MG63 (cell line): ENCODE measurements at places on chromosomes 5 and 9.
A peak's percentile ranks its signal among the peaks of the same experiment; 100 is the strongest.

DNA sequence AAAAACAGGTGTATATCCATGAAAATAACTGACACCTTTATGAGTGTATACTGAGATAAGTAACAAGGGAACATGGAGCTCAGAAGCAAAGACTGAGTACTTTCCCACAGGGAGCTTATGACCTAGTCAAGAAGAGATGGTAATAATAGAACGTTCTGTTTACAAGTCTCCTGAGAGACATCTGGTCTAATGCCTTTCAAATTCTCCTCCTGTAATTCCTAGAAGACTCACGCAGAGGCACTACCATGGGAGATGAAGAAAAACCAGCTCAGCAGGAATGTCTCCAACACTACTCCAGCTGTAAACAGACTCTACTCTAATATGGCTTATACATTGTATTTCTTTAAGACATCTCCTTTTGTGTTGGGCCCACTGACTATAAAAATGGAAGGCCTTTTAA is 503.6 kb upstream of the TUSC1 start:
- no peak for DNase-seq

DNA sequence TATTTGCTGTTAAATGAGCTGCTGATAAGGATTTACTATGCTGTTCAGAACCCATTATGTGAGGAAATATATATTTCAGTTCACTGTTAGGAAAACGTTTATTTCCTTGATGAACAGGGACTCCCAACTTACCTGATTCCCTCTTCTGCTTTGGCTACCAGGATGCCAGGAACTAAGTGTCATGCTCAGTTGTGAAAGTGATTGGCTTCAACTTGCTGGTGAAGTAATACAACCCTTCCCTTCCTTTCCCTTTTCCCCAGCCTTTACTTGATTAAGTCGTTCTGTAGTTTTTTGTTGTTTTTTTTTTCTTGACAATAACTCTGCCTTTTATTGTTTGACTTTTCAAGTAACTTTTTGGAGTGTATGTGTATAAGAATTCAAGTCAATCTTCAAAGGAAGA is 309.3 kb downstream of the DOCK8 start:
- DNase-seq = no peak

DNA sequence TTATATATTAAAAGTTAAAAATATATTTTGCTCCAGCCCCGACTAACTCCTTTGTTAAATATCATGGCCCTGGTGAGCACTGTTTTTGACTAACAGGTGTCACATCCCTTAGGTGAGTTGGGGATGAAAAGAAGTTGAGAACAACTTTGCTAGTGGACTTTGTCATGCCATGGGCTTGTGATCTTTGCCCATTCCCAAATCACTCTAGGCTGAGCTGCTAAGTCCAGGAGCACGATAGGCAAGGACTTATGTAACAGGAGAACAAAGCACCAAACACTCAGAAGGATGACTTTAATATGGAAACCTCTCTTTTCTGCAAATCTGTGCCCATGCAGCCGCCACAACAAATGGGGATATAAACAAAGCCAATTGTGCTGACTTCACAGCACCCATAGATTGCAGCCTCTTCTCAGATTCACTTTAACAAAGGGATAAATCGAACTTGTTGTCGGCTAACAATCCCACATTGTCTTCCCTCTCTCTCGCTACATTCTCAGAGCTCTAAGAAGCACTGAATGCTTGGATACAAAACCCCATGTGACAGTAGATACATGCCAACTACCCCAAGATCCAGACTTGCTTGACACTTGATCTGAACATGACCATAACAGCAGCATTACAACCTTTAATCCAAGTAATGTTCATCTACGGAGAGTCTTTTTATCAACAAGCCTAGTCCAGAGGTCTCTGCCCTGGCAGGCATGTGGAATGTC is 86.8 kb upstream of the CD180 start:
- peak; percentile 13 for DNase-seq

DNA sequence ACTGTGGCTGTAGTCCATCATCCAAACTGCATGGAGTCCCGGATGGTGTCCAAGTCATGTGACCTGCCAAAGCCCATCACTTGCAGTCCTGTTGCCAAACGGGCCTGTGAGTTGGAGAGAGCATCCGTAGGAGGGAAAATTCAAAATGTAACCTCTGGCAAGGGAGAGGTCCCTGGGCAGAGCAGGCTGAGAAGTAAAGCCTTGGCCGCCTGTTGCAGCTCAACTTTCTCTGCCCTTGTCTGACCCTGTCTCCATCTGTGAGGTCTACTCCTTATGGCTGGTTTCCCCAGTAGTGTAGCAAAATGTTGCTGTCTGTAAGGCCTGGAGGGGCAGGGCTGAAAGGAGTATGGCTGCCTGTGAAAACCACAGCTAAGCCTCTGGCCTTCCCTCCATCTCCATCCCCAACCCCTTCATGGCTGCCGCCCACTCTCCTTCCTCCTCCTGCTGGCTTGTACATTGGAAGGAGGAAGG is 163.5 kb downstream of the SEMA6A start:
- DNase-seq = no peak

DNA sequence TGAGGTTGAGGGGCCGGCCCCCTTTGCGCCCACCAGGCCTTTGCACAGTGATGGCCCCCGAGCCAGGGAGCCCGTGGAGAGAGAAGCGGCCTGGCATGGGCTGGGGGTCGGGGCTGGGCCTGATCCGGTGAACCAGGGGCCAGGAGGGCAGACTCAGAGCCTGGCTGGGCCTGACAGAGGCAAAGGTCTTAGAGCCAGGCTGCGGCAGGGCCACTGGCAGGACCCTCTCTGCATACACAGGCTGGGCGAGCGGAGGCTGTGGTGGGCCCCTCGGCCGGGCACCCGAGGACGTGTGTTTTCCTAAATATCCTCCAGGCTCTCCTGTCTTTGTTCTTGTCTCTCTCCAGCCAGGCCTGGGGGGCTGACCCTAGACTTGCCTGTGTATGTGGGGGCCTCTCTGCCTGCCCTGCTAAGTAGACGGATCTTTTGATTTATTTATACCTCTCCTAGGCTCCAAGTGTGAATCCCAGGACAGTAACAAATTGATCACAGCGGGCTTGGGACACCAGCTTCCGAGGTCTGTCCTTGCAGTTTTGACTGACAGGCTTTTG is 933 bp downstream of the NEK6 start:
- DNase-seq = peak; percentile 54

DNA sequence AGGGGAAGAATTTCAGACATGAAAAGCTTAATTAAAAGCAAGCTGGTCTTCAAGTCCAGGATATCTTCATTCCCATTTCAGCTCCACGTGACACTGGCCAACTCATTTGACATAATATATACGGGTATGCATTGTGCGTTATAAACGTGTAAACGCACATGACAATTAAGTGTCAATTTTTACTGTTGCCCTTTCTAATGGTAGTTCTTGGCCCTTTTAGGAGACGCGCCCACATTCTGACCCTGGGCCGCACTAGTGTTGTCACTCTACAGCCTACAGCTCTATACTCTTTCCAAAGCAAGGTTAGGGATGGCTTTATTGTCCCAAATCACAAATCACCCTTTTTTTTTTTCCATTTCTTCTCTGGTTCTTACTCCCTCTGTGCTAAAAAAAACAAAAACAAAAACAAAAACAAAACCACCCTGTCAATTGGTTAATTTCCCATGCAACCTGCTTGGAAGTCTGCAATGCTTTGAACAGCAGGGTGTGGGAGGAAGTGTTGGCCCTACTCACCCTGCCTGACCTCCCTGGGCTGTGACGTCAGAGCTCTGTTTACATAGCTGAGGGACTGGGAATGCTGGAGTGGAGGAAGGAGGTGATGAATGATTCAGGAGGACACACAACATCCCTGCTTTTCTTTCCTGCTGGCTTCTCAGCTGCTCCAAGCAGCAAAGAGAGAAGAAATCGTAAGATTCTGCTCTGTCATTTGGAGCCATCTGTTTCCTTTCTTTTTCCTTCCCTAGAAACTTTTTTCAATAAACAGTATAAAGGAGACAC is 19.3 kb downstream of the RFK start:
- DNase-seq = peak; percentile 81

DNA sequence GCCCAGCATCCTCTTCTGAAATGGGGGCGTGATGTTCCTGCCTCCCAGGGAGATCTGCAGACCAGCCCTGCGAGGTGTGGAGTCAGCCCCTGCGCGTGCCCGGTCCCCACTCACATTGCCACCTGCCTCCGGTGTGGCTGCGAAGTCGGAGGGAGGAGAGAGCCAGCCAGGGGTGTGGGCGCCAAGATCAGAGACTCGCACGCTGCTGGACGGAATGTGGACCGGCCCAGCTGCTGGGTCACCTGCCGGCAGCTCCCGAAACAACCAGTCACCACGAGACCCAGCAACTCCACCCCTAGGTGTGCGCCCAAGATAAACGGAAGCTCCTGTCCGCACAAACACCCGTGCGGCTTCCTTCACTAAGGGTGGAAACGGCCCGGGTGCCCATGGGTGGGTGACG is 51.1 kb upstream of the EGFL7 start:
- no peak for DNase-seq

GRCh38 chr5:126100767-126101166 is 322.4 kb upstream of the GRAMD2B start:
- no peak for DNase-seq

DNA sequence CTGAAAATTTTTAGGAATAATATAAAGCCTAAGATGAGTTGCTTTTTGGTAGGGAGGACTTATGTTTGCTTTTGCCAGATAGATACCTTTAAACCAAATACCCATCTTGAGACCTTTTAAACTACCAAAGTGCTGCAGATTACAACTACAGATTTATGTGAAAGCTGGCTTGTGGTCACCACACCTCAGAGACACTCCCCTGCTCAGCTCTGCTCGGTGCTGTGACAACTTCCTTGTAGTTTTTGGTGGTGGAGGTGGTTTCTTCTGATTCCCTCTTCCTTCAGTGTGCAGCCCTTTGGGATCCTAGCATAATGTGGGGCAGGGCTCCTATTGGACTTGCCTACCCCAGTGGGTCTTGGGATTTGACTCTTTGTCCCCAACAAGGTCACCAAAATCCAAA is 29.2 kb downstream of the GARNL3 start:
- DNase-seq = no peak

DNA sequence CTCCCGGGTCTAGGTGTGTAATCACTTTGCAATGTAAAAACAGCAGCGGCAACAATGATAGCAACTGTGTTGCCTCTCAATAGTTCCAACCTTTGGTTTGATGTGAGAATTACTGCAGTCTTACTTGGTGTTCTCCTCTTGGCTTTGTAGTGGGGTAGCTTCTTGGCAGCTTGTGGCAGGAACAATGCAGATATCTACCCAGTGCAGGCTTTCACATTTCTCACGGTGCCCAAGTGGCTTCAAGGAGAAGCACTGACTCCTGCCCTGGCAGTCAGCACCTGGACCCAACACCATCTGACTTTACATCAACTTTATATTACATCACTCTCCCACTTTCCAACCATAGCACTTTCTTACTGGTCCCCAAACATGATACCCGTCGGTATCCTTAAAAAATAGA is 28.4 kb upstream of the TIFAB start:
- no peak for DNase-seq

DNA sequence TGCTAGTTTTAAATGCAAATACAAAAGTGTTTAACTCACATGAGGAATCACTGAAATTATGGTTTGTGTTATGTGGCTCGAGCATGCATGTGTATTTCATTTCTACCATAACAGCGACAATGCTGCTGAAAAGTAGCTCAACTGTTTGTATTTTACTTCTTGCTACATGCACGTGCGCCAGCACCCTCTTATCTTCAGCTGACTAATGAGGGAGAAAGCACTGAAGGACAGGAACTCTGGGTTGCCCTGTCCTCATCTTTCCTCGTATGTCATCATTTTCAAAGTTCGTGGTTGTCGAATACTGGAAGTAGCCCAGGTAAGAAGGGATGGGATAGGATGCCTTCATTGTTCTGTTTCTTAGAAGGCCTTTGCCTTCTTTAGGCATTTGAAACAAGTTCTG is 120.3 kb downstream of the SYK start:
- no peak for DNase-seq

DNA sequence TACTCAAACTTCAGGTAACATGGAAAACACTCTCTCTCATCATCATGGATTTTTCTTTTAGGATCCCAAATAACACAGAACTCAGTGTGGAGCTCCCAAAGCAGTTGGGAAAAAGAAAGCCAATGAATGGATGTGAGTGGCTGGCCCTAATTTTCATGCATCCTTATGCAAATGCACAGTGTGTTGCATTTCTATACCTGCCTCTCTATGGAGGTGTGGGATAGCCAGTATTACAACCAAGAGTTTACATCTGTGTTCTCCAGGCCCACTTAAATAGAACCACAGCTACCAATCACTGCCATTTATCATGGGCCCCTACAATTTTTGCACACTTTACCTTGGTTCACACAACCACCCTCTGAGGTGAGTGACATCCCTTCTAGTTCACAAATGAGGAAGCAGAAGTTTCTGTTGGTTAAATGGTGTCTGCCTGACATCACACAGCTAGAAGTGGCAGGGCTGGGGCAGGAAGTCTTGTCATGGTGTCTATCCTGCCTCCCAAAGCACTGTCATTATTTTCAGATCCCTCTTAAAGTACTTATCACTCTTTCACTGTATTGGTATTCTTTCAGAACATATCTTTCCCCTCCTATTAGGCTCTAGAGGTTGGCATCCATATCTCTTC is 17.3 kb downstream of the MAMDC2 start:
- no peak for DNase-seq

- no peak for DNase-seq
Measured at GRCh38 chr5:96125231-96125891, 163.7 kb upstream of the ELL2 start.

GRCh38 chr9:72509053-72509452 is 12.4 kb upstream of the TMC1 start:
- no peak for DNase-seq

DNA sequence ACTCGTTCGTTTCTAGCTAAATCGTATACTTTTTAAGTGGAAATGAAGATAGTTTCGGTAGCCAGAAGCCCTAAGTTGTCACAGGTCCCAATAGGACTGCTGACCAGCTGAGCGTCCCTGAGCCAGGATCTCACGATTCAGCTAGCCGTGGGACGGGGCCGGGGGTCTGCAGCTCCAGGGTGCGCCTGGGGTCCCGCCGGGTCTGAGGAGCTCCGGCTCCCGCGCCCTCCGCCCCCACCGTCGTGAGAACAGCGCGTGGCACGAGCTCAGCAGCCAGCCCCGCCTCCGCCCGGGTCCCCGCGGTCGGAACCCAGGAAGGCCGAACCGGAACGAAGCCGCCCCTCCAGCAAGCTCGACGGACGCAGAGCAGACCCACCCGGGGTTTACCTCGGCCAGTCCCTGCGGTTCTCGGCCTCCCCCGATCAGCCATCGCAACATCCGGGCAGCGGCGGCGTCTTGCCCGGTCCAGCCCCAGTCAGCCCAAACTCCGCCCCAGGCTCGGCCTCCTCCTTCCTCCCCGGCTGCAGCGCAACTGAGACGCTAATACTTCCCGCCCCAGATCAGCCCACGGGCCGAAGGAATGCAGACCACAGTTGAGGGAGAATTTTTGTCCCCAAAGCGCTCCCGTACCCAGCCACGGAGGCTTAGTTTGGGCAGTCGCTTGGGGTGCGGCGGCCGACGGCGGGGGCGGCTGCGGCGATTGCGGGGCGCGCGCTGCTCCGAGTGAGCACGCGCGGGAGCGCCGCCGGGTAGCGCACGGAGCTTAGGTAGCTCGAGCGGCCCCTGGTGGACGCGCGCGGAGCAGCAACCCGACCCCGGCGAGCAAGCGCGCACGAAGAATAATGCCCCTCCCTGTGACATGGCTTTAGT is at the start of gene WDR41:
Gene WDR41, minus strand, starts transcription at position 534 of the 870 bp plus-strand sequence. Its CDS starts 96 bp downstream, at position 438.
- peak; percentile 95 for DNase-seq

GRCh38 chr9:90124961-90125360 is 517.7 kb downstream of the DIRAS2 start:
- no peak for DNase-seq
